ENCODE measurements at places on chromosomes 16 and 17.
A peak's percentile ranks its signal among the peaks of the same experiment; 100 is the strongest.

DNA sequence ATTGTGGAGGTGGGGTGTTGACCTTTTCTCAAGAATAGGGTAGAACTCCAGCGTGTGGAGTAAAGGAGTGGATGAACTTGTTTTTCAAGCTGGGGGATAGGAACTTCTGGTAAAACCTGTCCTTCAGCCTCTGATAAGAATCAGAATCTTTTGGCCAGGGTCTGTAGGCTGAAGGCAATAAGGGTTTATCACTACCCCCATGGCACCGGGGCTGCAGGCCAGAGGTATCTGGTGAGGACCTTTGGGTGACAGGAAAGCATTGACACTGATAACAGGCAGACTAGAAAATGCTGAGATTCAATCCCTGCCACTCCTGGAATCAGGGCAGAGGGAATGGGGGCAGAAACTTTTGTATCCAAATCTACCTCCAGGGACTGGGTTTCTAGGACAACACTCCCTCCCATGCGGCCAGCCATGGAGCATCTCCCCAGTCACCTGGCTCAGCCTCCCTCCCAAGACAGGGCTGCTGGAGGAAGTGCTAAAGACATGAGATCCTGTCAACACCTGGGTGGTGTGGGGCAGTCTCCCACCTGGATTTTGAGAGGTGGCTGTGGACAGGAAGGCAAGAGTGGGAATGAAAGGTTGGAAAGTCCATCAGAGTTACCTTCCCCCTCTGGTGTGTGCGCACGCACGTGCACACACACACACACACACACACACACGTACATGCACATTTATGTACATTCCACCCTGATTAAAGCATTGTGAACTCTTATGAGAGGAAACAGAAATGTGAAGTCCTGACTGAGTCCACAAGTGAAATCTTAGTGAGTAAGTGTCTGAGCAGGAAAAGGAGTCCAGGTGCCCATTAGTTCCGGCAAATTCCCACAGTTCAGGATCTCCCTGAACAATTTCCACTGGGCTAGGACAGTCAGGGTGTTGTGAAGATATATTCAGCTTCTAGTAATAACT, 53.1 kb upstream of the MARCHF10 start:
- no peak for DNase-seq

- no peak for DNase-seq
Observed at GRCh38 chr17:39485555-39485954, 24.3 kb downstream of the CDK12 start.

- DNase-seq, result no peak
Observed at GRCh38 chr17:35079547-35080423, 16.3 kb upstream of the RFFL start.

DNA sequence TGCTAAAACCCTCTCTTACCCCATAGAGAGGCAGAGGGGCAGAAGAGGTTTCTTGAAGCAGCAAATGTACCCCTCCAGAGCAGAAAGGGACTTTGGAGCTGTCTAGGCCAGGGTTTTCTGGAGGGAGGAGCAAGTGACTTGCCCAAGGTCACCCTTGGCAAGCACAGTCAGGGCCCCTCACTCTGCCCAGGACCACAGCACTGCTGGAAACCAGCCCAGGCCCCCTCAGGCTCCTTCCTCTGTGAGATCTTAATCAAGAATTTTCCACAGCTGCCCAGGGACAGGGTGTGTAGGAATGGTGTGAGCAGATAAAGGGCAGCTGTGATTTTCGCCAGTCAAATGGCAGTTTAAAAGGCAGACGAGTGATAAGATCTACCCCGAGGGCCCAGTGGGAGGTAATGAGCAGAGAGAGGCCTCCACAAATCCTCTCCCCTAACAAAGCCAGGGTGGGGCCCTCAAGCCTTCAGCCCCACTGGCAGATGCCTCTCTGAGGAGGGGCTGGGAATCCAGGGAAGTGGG, 3.9 kb upstream of the SLC12A3 start:
- no peak for DNase-seq

DNA sequence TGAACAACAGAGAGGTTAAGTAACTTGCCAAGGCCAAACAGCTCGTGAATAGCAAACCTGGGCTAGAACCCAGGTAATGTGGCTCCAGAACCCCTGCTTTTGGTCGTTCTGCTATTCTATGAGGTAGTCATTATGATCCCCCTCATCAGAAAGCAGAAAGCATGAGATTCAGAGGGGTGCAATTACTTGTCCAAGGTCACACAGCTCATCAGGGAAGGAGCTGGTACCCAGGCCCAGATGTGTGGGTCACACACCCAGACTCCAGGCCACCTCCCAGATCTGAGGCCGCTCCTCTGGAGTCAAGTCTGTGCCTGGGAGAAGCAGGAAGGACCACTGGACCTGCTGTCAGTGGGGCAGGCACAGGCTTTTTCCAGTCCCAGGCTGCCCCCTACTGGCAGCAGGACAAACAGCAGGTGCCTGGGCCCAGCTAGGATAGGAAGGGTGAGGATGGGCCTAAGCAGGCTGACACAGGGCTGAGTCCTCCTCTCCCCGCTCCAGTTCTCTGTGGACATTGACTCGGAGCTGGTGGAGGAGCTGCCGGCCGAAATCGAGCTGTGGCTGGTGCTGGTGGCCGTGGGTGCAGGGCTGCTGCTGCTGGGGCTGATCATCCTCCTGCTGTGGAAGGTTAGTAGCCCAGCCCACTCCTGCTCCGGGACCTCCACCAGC, 7.8 kb upstream of the PDK2 start:
- DNase-seq, result no peak

GRCh38 chr16:81350306-81350615, 35.5 kb downstream of the GAN start:
- DNase-seq, result no peak

DNA sequence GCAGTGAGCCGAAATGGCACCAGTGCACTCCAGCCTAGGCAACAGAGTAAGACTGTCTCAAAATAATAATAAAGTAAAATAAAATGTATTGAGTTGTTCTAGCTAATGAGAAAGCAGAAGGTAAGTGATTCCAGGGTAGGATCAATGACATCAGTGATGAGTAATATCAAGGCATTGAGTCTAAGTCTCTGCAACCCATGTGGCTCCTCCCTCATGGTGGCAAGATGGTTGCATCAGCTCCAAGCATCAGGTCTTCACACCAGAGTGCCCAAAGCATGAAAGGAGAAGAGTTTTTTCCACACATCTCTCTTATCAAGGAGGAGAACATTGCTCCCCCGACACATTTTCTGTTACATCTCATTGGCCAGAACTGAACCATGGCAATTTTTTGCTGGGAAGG, 34.8 kb upstream of the GAS7 start:
- no peak for DNase-seq

GRCh38 chr16:75922250-75922649, 196.0 kb upstream of the CPHXL start:
- no peak for DNase-seq

- DNase-seq, result no peak
Observed at GRCh38 chr17:2056206-2057174, 1.6 kb downstream of the HIC1 start.

- DNase-seq, result peak; percentile 64
Observed at GRCh38 chr17:66724581-66725341, 110.2 kb upstream of the CACNG5 start.

DNA sequence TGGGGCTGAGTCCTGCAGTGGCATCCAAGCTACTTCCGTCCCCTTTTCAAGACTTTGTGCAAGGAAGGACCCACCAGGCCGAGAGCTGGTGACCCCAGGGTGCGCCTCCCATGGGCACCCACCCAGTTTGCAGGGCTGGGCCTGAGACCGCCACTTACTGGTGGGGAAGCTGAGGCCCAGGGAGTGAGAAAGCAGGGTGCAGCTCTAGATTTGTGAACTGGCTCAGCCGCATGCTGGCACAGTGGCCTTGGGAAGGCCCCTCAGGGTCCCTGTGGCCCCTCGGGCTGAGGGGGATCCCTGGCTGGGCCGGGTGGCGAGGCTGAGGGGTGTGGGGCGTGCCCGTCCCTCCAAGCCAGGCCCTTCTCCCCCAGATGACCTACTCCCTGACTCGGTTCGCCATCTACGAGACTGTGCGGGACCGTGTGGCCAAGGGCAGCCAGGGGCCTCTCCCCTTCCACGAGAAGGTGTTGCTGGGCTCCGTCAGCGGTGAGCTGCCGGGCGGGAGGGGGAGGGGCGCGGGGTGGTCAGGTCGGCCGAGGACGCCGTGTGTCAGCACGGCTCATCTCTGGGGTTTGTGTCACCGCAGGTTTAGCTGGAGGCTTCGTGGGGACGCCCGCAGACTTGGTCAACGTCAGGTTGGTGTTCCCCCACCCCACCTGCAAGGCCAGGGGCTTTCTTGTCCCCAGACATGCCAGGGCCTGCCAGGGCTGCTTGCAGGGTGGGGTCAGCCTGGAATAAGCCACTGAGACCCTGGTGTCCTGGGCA, 3.2 kb downstream of the SLC25A10 start:
- DNase-seq, result no peak

DNA sequence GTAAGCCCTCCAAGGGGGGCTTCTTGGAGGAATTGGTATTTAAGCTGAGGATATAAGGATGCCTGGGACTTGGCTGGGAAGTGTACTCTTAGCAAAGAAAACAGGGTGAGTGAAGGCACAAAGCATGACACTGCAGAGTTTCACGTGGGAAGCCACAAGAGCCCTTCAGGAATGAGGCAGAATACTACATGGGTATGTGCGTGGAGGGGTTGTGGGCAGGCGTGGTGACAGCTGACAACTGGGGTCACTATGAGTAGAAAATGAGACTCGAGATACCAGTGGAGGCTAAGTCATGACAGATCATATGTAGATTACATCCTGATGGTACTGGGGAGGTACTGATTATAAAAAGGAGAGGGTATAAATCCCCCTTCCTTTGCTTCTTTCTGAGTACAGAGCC, 78.1 kb upstream of the XYLT1 start:
- DNase-seq, result no peak

DNA sequence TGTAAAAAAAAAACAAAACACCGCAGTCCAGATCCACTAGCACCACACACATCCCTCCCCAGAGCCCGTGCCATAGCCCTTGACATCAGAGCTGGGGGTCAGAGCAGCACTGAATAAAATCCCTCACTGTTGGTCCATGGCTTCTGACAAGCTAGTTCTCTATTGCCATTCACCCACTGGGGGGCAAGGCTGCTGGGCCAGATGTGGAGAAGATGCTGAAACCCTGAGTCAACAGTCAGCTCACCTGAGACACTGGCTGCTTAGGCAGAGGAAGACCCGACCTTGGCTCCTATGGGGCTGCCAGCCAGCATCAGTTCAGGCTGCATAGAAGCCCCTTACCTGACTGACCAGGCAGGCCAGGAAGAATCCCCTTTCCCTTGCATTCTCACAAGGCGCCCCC, 228.2 kb downstream of the SOX9 start:
- DNase-seq, result no peak

- no peak for DNase-seq
Observed at GRCh38 chr17:29483503-29483902, 83.3 kb downstream of the ABHD15 start.

DNA sequence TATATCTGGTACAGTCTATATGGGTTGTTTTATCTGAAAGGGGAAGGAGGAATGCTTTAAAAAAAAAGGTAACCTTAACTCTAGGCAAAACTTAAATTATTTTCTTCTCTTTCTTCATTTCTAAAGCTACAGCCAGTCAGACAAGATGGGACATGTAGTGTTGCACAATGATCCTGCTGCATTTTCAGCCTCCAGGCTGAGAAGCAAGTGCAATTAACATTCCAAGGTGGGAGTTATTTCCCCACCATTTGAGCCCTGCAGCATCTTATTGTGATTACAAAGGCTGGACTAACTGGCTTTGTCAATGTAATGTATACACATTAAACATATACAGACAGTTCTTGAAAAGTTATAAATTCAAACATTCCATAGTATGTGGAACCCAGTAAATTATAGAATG, 22.6 kb upstream of the NF1 start:
- no peak for DNase-seq

GRCh38 chr17:10069301-10069700, 129.1 kb downstream of the GAS7 start:
- DNase-seq, result no peak

DNA sequence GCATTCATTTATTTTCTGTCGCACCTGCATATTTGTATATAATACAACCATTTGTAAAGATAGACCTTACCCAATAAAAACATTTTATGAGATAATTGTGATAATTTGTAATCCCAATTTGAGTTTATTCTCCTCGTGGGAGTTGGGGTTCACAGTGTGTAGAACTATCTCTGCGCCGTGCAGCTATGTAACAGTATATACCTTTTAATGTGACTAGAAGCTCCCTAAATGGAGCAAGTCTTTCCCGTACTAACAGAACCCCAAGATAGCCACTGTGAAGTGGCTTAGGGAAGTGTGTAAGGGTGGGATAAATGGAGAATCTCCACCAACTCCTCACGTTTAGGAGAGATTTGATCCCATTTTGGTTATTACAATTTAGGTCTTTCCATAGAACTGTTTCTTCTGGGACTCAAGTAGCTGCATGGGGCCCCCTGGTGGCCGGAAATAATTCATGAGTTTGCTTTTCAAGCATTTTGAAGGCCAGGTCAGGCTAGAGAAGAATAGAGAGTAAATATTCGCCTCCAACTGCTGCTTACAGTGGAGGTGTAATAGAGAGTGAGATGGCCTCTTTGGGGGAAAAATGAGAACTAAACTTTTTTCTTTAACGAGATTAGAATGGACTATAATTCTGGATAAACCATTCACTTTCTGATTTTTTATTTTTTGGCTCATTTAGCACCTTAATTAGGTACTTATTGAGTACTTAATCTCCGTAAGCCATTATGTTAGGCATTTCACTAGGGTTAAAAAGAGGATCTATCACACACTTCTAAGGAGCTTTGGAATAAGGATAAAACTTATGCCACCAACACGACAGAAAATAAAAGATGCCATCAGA, 4.5 kb downstream of the TMEM100 start:
- DNase-seq, result peak; percentile 13

- DNase-seq, result no peak
Observed at GRCh38 chr17:38996660-38997337, 29.6 kb upstream of the FBXO47 start.

GRCh38 chr17:62643496-62643895, 16.0 kb downstream of the MRC2 start:
- DNase-seq, result no peak

DNA sequence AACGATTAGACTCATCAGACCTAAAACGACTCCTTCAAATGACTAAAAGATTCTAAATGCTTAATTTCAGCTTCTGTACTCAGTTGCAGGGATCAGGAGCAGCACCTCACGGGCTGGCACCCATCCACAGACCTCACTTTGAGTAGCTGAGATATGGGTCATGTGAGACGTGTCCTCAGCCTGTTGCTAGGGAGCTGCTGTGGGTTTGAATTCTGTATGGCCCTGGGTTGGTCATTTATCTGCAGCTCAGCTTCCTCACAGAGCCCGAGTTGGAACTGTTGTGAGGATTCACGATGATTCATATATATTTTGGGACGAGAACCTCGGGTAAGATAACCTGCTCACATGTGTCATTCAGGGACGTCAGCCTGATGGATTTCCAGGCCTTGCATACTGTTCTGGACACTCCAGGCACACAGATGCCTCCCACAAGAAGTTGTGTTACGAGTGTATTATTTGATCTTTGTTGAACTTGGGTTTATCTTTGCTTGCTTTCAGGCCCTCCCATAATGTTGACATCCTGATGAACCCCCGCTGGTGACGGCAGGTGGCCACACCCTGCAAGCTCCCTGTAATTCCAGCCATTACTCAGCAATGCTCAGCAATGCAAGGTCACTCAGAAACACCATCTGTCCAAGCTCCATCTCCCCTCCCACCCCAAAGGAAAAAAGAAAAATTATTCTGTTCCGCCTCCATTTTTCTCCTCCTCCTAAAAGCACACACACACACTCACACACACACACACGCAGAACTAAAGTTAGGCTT, 137.6 kb downstream of the RBFOX3 start:
- peak; percentile 8 for DNase-seq
